ENCODE measurements at places on chromosomes 1 and 21.

DNA sequence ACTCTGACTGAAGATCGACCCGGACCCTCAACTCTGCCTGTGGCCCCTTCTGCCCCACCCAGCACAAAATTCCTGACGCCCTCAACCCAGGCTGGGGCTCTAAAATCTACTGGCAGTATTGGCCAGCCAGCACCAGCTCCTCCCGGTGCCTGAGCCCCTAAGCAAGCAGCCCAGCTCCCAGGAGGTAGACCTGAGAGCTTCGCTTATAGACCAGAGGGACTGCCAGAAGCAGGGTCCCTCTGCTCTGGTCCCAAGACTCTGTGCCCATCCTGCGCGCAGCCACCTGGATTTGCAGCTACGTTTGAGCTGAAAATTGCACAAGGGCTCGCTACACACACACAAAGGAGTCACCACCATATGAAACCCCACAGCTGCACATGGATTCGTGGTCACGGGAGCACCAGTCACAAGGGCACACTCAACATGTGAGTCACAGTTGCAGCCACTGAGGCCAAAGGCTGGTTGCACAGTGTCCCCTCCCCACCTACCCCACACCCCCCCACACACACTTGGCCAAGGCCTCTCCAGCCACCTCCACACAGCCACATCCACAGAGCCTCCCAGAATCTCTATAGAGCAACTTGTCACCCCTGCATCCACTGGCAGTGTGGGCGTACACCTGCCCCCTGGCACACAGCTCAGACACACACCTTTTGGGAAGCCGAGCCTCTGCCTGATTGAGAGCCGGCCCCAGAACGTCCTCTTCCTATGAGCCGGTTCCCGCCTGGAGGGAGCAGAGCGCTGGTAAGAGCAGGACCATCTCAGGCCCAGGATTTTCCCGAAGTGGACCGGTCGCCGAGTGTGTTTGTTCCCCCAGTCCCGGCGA is 1.1 kb upstream of the DMBX1 start:
- no peak for DNase-seq

DNA sequence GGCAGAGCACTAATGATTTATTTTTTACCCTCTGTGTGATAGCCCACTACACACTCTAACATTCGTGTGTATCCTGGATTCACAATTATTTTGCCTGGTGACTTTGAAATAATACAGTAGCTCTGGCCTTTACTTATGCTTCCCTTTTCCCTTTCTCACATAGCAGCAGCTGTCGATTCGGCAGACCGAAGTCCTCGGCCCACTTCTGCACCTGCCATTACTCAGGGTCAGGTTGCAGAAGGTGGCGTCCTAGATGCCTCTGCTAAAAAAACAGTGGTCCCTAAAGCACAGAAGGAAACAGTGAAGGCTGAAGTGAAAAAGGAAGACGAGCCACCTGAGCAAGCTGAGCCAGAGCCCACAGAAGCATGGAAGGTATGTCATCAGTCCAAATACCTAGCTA is 70.8 kb downstream of the TMEM200B start:
- DNase-seq: no peak

DNA sequence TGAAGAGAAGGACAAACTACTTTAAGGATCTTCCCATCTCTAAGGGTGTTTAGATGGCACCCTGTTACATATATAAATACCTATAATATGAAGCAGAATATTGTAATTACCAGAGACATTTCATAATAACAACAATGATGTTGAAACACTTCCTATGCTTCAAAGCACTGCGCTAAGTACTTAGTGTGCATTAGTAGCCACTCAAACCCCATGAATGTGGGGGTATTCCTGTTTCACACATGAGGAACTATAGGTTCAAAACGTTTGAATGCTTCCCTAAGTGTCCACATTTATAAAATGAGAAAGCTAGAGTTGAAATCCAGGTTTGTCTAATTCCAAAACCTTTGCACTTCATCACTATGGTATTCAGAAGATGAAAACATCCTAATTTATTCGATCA is 18.5 kb upstream of the OR10J5 start:
- no peak for DNase-seq

- no peak for DNase-seq
Observed at GRCh38 chr1:41632781-41633575, 148.5 kb upstream of the EDN2 start.

- no peak for DNase-seq
Observed at GRCh38 chr21:35326677-35327076, 277.6 kb upstream of the RUNX1 start.

DNA sequence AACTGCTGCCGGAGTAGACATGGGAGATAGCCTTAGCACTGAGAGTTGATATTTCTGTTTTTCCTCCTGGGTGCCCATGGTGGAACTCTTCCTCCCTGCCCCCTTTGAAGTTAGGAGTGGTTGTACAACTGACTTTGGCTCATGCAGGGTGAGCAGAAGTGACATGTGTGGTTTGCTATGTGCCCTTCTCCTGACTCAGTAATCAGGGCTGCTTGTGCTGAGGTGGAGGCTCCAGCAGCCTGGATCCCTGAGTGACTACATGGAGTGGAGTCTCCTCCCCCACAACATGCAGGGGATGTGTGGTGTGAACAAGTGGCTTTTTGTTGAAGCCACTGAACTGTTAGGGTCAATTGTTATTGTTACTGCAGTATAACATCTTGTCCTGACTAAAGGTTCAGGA is 261.6 kb downstream of the CAMTA1 start:
- DNase-seq: no peak

DNA sequence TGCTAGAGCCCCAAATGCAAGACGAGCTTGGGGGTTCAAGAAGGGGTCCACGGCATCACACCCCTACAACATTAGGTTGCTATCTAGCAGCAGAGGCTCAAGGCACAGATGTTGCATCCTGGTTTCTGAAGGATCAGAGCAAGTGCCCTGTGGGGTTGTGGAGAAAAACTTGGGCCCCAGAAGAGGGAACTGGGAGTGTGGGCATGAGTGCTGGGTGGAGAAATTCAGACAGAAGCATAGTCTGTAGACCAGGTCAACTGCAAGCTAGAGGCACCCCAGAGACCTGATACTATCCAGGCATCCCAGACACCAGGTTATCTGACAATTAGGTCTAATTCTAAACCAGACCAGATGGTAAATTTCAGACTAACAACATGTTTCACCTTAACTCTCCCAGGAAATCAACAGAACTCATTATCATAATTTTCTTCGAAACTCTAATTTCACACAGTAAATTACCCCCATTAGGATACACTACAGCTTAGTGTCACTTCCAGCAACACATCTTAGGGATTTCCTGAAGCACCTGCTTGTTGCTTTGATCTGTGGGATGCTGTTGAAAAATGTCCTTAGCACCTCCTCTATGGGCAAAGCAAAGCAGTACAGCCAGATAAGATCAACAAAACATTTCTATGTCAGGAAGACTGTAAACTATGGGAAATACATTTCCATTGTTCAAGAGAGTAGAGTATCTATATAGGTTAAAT is 179.3 kb downstream of the VAV3 start:
- DNase-seq: no peak

GRCh38 chr1:232421143-232421796 is 208.7 kb downstream of the SIPA1L2 start:
- DNase-seq: no peak

DNA sequence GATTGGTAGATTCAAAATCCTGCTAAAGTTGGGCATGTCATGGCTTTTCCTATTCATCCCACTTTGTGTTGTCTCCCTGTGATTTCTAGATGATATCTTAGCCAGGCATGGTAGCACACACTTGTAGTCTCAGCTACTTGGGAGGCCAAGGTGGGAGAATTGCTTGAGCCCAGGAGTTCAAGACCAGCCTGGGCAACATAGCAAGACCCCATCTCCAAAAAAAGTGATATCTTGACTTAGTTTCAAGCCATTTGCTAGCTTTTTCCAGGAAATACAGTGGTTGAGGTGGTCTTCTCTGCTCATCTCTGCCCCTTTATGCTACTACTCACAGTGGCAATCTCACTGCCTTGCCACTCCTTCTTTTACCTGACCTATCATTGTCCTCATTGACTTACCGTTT is 12.3 kb upstream of the HAX1 start:
- no peak for DNase-seq
